NCI-H2107 (cell line): ENCODE measurements at places on chromosomes 5 and 9.

GRCh38 chr9:7936163-7936562, 136.6 kb upstream of the DMAC1 start:
- DNase-seq, result no peak

GRCh38 chr9:135103001-135103446, 15.6 kb downstream of the OLFM1 start:
- DNase-seq, result no peak

- no peak for DNase-seq
Observed at GRCh38 chr5:102532123-102532522, 33.3 kb upstream of the SLCO6A1 start.

DNA sequence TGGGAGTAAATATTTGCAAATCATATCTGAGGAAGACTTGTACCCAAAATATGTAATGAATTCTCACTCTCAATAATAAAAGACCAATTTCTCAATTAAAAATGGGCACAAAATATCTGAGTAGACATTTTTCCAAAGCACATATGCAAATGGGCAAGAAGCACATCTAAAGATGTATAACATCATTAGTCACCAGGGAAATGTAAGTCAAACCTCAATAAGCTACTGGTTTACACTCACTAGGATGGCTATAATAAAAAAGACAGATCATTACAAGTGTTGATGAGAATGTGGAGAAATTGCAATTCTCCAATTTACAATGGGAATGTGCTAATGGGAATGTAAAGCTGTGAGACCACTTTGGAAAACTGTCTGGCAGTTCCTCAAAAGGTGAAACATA, 13.9 kb downstream of the PCSK5 start:
- DNase-seq, result no peak

GRCh38 chr5:125813221-125813974, 609.8 kb upstream of the GRAMD2B start:
- no peak for DNase-seq

DNA sequence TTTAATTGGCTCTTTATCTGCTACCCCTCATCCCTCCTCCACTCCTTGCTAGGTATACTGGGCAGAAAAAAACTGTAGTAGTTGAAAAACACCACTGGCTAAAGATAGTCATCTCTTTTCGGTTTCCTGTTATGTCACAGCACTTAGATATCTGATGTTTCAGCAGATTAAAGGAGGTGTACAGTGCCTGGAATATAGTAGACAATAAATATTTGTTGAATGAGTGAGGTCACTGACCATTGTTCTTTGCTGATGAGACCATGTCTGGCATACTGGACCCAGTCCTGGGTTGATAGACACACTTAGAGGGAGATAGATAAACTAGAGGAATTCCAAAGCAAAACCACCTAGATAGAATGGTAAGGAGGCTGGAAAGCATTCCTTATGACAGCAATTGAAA, 3.2 kb downstream of the GRPEL2 start:
- DNase-seq, result no peak

- no peak for DNase-seq
Observed at GRCh38 chr9:124352616-124353015, 62.6 kb downstream of the PSMB7 start.

GRCh38 chr5:64869419-64869818, 100.7 kb downstream of the CWC27 start:
- DNase-seq, result no peak

- DNase-seq, result no peak
Observed at GRCh38 chr9:114500697-114501292, 4.5 kb downstream of the WHRN start.

DNA sequence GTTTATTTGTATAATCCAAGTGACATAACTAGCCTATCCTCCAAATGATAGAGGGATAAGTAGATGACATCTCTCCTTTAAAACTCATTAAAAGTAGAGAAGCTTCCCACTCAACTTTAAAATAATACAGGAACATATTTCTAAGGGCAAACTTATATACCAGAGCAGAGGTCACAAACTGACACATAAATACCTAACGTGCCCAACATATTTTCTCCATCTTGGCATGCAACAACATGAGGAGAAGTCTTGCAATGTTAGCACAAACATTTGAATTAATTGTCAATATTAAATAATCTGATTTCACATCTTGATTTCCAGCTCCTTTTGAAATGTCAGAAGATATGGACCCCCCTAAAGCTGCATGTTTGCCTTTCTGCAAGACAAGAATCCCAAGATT, 335.0 kb downstream of the DEPDC1B start:
- no peak for DNase-seq

- DNase-seq, result no peak
Observed at GRCh38 chr9:93612796-93613154, 36.4 kb downstream of the PHF2 start.

GRCh38 chr5:147400126-147400809, 109.6 kb downstream of the DPYSL3 start:
- no peak for DNase-seq

- DNase-seq, result no peak
Observed at GRCh38 chr5:72522607-72523006, 15.4 kb upstream of the ZNF366 start.

- no peak for DNase-seq
Observed at GRCh38 chr9:132167192-132167591, 5.3 kb downstream of the NTNG2 start.

GRCh38 chr5:123138774-123139173, 49.7 kb downstream of the PRDM6 start:
- no peak for DNase-seq
